ENCODE measurements at places on chromosomes 16 and 17. TPM values are rescaled to one million over a fixed set of nuclear protein-coding genes. Genes with fewer than 3 reads are reported as not detected.

The ZNF423 gene
- total RNA-seq, result 0.62 TPM

The NAA38 gene
- total RNA-seq, result 81.0 TPM

The ALOXE3 gene
- total RNA-seq, result 0.25 TPM

The PLK1 gene
- 16.6 TPM for total RNA-seq

The PRDM7 gene
- not detected for total RNA-seq

All from uterine smooth muscle cell (primary cell).